ENCODE measurements at places on chromosomes 2 and 18. TPM values are rescaled to one million over a fixed set of nuclear protein-coding genes. Genes with fewer than 3 reads are reported as not detected.

The STON1 gene
- total RNA-seq: 6.7 TPM

- no peak for DNase-seq
Observed at GRCh38 chr18:36813824-36814223, 15.0 kb downstream of the TPGS2 start.

DNA sequence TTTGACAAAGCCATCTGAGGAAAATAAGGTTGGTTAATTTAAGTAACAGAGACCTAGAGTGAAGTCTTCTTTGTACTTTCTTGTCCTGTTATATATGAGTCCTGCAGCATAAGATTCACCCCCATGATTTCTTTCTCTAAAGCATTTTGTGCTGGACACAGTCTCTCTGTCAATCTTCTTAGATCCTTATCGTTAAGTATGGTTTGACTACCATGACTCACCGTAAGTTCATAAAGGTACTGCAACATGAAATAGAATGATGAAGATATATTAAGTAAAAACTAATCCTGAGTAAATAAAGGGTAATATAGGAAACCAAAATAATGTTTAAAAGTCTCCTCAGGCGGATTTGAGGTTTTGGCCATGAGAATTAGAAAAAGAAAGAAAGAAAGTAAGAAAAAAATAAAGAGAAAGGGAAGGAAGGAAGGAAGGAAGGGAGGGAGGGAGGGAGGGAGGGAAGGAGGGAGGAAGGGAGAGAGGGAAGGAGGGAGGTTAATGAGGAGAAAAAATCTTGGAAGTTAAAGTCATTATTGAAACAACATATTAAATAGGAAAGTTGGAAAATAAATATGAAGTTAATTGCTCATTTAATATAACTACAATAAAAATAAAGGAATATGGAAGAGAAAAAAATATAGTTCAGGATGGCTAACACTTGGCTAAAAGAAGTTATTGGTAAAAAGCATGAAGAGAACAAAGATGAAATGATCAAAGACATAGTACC is 980.3 kb upstream of the CDH2 start:
- DNase-seq: no peak

- DNase-seq: no peak
Observed at GRCh38 chr2:120722246-120722567, 13.5 kb upstream of the GLI2 start.

Measured in left ventricle myocardium superior (tissue), 1 donor.